IMR-90 (cell line): ENCODE measurements at places on chromosomes 11 and 22. TPM values are rescaled to one million over a fixed set of nuclear protein-coding genes. Genes with fewer than 3 reads are reported as not detected.
A peak's percentile ranks its signal among the peaks of the same experiment; 100 is the strongest.

DNA sequence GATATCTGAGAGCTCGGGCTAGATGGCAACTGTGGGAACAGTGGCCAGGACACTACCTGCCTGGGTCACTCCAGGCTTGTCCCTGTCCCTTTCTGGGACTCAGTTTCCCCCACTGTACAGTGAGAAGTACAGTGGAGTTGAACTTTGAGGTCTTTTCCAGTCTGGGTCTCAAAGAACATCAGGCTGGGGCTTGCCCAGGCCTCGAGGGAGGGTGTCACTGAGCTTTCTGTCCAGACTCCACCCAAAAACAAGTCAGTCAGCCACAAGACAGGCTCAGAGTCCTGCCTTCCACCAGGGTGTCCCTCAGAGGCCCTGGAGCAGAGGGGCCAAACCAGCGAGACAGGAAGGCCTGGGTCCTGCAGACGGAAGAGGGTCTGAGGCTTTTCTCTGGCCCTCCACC, 2.0 kb upstream of the PLA2G3 start:
- DNase-seq = no peak

- DNase-seq = peak; percentile 62
These were observed 1.1 kb downstream of the CSTF3 start for GRCh38 chr11:33160136-33160535.

- DNase-seq = peak; percentile 91
These were observed 47.8 kb downstream of the PPP2R1B start for GRCh38 chr11:111718436-111718835.

- DNase-seq = no peak
These were observed 18.2 kb downstream of the TTLL8 start for GRCh38 chr22:50039669-50040443.

GRCh38 chr22:29078036-29078868, 5.4 kb downstream of the KREMEN1 start:
- DNase-seq = no peak

DNA sequence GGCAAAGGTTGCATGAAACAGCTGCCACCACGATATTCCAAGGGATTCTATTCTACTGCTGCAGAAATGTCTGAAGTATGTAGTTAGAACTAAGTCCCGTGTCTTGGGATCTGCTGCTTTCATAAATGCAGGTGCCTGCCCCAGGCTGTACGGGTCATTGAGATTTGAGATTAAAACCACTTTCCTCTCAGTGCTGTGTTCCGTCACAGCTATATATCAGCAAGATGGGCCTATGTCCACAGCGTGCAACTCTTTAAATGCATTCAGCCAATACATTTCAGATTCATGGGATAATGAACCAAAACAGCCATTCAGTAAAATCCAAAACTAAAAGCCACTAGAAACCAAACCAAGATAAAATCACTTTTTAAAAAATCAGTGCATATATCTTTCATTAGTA, 107.3 kb upstream of the LUZP2 start:
- DNase-seq = no peak

GRCh38 chr22:27213294-27213693, 555.9 kb downstream of the MIAT start:
- DNase-seq = no peak

GRCh38 chr11:70545610-70545912, 147.2 kb downstream of the CTTN start:
- DNase-seq = no peak

DNA sequence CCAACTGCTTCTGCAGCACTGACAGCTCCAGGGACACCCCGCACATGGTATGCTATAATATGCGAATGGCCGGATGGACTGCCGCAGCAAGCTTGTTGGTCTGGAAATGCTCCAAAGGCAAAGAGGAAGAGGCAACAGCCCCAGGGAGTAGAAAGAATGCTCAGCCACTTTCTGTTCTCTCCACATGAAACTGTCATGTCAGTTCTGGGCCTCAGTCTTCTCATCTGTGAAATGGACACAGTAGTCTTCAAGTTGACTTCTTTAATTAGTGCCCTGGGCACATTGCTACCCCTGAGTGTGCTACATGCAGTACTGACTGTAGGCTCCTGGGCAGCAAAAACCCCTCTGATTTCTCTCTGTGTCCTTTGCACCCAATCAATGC, 19.9 kb downstream of the IL10RA start:
- DNase-seq = no peak

DNA sequence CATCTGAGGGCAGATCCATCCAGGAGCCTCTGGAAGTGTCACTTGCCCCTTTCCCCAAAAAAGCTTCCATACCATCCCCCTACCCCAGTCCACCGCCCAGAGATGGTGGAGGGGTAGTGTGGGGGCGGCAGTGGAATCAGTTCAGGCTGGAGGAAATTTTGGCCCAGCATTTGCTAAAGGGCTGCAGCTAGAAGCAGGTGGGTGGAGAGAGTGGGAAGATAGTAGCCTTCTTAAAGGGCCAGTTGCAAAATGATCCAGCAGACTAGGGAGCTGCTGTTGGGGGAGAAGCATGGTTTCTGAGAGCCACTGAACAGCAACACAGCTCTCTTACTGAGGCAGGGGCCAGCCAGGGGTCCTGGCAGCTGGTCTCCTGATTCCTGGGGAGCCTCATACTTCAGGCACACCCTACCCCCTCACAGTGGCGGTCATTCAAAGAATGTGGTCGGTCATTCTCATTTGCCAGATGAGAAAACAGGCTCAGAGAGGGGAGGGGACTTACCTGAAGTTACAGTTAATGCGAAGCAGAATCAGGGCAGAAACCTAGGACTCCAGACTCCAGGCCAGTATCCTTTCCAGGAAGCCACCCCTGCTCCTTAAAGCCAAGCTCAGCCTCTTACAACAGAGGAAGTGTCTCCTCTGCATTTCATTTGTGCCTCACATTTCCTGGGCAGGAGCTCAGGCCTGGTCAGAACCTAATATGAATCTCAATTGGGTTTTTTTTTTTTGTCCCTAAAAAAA, 5.4 kb downstream of the SEC14L2 start:
- no peak for DNase-seq

The OR52E8 gene
- total RNA-seq = not detected in 2 replicates

DNA sequence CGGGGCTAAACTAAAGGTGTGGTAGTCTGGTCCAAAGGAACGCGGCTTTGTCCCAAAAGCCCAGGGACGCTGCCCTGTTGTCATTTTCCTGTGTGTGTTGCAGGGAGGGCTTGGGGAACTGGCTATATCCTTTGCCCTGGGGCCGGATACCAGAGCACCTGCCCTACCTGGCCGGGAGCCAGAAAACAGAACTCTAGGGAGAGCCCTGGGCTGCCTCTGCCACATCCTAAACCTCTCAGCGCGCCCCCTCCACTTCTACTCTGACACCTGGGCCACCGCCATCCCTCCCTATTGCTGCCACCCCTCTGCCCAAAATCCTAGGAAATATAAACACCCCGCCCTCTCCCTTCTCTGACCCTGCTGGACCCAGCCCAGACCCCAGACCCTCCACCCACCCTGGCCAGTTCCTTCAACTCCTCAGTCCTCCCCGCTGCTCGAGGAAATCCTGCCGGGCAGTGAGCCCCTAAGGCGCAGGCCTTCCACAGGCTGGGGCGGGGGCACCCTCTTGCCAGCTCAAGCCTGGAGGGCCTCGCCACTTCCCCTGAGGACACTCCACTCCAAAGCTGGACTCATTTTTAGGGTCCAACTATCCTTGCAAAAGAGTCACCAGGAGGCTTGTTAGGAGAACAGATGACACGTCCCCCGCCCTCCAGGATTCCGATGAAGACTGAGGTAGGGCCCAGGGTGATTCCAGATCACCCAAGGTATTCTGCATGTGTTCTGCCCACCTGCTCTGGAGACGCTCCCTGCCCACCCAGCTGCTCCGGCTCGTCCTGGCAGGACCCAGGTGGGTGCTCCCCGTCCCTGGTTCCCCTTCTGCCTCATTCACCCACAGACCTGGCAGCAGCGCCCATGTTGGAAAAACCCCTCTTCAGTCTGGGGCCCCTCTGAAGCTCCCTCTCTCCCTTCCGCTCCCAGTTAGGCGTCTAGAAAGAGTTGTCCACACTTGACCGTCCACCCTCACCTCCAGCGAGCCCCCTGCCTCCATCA, 12.2 kb downstream of the KCTD17 start:
- DNase-seq = no peak

DNA sequence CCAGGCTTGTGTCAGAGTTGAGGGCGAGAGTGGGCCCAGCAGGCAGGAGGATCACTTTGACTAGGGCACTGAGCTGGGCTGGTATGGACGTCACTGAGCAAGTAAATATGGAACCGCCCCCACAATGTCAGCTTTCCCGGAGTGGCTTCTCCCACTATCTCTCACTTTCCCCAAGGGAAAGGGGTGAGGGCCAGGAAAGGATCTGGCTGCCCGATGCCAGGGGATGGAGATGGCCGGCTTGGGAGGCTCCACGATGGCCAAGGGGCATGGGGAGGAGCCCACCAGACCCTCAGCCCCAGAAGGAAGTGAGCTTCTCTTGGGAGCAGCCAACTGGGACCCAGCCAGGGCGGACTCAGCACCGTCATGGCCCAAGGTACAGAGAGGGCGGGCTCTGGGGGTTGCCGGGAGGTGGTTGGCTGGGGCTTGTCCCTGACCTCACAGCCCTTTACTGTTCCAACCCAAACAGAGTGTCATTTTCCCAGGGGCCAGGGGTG, 8.7 kb downstream of the PRDM11 start:
- DNase-seq = peak; percentile 22

DNA sequence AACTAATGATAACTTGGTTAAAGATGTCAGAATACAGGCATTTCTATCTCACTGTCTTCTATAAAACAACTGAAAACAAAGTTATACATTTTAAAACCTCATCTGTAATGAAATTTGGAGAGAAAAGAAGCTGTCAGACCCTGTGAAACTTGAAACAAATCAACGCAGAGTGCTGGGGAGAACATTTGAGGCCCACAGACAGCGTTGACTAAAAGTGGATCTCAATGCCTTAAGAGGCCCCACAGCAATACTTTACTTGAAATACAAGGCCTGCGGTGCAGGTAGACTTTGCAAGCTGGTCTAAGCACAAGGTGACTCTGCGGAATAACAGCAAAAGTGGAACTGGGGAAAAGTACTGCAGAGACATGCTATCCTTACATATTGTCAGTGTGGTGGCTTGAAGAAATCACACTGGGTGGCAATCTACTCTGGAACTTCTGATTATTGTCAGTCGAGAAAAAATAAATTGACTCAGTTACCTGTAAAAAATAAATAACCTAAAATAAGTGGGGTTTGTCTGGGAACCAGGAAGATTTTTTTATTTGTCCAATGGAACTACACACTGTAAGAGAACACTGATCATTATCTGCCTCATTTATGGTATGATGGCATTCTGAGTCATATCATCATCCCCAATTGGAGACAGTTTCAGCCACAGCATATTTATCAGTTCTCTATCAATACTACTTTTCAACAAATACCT, 138.9 kb downstream of the LUZP2 start:
- DNase-seq = peak; percentile 44

The TEAD1 gene
- 69.2 and 95.5 TPM in 2 replicates for total RNA-seq

DNA sequence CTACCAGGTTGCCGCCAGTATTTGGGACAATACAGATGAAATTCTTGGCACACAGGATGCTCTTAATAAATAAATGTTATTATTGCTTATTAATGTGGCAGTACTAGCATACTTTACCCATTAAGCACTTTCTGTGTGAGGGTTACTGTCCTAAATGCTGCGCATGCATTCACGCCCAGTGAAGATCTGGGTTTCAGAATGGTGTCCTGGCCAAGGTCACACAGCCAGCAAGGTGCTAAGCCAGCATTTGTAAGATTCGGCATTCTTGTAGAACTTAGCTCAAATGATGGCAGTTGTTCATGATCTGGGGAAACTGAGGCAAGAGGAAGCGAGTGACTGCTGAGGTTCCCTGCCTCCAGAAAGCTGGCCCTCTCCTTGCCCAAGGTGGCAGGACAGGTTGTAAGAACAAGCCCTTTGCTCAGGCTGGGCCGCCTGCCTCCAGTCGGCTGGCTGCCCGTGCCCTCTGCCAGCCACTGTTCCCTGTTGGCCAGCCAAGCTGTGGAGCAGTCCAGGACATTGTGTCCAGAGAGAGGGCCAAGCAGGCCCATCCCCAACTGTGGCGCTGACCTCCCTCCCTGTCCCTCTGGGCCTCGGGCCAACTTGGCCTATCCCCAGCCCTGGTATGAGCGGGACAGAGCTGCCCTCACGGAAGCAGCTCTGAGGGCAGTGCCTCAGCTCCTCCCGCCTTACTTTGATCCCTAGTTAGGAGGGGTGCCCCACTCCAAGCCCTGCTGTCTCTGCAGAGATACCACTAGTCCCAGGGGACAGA, 28.8 kb downstream of the TOB2 start:
- DNase-seq = no peak

- DNase-seq = no peak
These were observed 33.9 kb downstream of the SYTL2 start for GRCh38 chr11:85776951-85777602.

The TRIM29 gene
- not detected in 2 replicates for total RNA-seq

The VPS37C gene
- 3.2 and 3.6 TPM in 2 replicates for total RNA-seq

The PACSIN3 gene
- 18.9 and 19.2 TPM in 2 replicates for total RNA-seq

DNA sequence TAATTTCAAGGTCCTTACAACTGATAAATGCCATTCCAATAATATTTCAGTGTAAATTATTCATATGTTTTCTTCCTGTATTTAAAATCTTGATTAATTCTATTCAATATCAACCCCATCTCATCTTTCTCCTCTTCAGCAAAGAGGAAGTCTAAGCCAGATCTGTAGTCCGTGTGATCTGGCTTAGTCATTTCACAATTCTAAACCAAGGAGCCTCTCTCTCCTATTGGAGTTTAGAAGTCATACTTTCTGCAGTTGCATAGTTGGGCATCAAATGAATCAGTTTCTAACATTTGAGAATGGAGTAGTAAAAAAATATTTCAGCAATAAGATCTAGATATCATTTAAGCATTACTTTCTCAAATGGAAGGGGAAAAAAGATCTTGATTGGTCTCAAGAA, 354.9 kb downstream of the JRKL start:
- peak; percentile 16 for DNase-seq

The SYT13 gene
- total RNA-seq = not detected in 2 replicates

DNA sequence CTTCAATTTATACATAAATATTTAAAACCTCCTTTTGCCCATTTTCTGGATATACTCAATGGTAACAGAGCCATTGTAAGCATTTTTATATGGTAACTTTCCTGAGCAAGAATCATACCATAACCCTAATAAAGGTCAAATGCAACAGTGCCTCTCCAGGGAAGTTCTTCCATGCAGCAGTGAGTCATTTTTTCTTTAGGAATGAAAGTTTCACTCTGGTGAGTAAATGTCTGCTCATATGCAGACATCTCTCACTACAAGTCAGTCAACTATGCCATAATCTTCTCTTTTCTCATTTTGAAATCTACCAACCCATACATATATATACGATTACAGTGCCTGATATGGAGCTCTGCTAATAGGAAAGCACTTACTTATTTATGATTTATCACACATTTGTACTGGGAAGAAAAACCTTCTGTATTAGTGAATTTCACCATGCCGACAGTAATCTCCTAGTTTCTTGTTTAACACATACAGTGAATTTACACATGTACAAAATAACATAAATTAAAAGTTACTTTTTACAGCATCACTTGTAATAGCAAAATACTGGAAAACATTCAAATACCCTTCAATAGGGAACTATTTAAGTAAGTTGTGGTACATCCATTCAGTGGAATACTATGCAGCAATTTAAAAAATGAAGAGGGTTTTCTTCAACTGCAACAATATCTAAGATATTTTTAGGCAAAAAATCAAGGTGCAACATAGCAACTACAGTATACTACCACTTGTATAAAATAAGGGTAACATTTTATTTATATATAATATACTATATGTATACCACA, 16.0 kb downstream of the STK33 start:
- peak; percentile 43 for DNase-seq

The ADORA2A gene
- 0.28 and 0.36 TPM in 2 replicates for total RNA-seq

GRCh38 chr22:17501679-17502285, 61.5 kb upstream of the SLC25A18 start:
- peak; percentile 66 for DNase-seq

The PPP6R3 gene
- 123 and 148 TPM in 2 replicates for total RNA-seq
